ENCODE measurements at places on chromosomes 7 and 10.

DNA sequence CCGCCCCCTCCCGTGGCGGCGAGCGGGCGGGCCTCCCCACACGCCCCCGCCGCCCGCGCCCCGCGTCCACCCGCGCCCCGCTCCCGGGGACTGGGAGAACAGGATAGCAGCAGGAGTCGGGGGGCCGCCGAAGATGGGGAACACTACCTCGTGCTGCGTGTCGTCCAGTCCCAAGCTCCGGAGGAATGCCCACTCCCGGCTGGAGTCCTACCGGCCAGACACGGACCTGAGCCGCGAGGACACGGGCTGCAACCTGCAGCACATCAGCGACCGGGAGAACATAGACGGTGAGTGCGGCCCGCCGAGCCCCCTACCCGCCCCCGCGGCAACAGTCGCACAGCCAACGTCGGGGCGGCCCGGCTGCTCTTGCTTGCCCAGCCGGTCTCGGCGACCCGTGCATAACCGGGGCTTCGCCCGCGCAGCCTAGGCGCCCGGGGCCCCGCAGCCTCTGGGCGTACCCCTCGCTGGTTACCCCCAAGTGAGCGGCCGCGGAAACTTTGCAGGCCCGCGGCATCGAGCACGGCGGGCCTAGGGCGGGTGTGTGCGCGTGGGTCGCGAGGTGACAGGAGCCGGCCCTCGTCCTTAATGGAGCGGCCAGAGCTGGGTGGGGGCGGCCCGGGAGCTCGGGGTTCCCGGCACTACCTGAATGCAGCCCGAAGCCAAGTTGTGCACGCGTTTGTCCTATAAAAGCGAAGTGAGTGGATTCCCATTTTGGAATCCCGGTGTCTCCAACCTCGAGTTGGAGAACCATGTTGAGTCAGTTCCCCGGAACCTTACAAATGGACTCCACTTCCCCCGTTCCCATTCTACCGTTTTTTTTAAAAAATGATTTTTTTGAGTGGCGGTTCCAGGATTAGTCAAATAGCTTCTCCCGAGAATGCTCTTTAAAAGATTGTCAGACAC is 863 bp downstream of the CCNY start:
- peak; percentile 31 for DNase-seq

GRCh38 chr7:157406971-157407370 is 70.2 kb downstream of the DNAJB6 start:
- no peak for DNase-seq

- DNase-seq: no peak
These were observed 35.6 kb downstream of the FAM241B start for GRCh38 chr10:69665474-69666320.

GRCh38 chr10:69902835-69903535 is 101.3 kb downstream of the COL13A1 start:
- DNase-seq: peak; percentile 20

DNA sequence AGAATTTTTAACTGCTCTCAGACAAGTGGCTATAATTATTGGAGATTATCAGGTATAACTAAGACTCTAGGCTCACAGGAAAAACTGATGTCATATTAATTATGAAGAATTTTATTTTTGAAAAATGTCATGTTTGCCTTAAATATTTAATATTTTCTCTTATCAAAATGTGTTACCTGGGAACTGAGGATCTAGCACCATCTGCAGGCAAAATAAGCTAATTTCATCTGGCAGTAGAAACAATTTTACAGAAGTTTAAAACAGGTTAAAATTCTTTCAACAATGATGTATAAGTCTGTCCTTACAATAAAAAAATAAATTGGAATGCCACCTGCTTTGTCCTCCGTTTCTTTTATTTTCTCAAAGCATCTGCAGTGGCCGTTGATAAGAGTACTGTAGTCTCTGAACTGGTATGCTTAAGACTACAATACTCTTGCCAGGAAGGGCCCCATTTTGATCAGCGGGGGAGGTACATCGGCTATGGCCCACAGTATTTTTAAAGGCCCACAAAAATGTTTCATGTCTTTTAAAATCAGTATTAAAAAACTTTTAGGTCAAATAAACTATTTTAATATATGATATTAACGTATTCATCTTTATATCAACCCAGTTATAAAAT is 81.3 kb downstream of the VWDE start:
- peak; percentile 43 for DNase-seq

DNA sequence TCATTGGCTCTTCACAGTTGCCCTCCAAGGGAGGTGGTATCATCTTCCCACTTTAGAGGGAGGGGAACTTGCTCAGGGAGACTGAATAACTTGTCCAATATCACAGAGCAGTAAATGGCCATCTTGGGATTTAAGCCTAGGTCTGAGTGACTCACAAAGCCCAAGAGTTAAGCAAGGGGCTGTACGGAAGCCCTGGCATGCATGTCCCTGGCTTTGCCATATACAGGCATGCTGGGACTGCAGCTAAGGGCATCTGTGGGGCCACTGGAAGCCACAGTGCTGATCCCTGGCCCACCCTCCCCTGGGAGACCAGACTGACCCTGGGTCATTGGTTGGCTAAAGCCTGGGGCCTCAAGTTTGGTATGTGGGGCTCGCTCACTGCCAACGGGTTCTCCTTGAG is 3.1 kb downstream of the VSIR start:
- peak; percentile 83 for DNase-seq

GRCh38 chr10:103767756-103768155 is 87.6 kb downstream of the SH3PXD2A start:
- no peak for DNase-seq

- DNase-seq: peak; percentile 77
These were observed 8.4 kb upstream of the IFIT1B start for GRCh38 chr10:89369156-89370105.
